Daoy (cell line): ENCODE measurements at places on chromosomes 1 and 21. TPM values are rescaled to one million over a fixed set of nuclear protein-coding genes. Genes with fewer than 3 reads are reported as not detected.

The ELAVL4 gene
- total RNA-seq, result 0.29 and 0.92 TPM in 2 replicates

The C1QC gene
- total RNA-seq, result not detected in 2 replicates

The ICOSLG gene
- total RNA-seq, result 0.21 and 0.57 TPM in 2 replicates

The WDR64 gene
- not detected in 2 replicates for total RNA-seq

The GBP7 gene
- not detected in 2 replicates for total RNA-seq

The NBPF10 gene
- 0.46 and 1.0 TPM in 2 replicates for total RNA-seq

The TACSTD2 gene
- total RNA-seq, result 0.06 TPM in 1 of 2 replicates, not detected in the other

The RAB3GAP2 gene
- 26.3 and 28.8 TPM in 2 replicates for total RNA-seq

The DDX59 gene
- total RNA-seq, result 12.1 and 15.2 TPM in 2 replicates

The PGBD5 gene
- 1.0 and 3.6 TPM in 2 replicates for total RNA-seq

The TUT4 gene
- total RNA-seq, result 15.5 and 29.6 TPM in 2 replicates
